HEK293T (cell line): ENCODE measurements at places on chromosomes 2 and 18.
A peak's percentile ranks its signal among the peaks of the same experiment; 100 is the strongest.

DNA sequence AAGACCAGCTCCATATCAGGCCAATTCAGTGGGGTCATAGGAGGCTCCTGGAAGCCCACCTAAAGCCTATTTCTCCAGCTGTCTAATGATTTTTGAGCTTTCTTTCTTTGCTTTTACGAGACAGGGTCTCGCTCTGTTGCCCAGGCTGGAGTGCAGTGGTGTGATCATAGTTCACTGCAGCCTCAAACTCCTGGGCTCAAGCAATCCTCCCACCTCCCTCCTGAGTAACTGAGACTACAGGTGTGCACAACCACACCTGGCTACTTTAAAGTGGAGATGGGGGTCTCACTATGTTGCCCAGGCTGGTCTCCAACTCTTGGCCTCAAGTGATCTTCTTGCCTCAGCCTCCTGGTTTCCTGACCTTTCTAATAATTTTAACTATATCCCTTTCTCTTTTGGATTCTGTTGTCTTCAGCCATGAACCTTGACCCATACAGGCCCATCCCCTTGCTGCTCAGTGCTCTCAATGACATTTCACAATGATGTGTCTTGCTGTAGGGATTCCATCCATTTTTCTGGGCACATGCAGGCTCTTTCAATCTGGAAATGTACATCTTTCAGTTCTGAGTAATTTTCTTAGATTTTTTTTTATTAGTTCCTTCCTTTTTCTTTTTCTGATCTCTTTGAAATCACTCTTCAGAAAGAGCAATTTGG lies 29.7 kb downstream of the GNLY start:
- DNase-seq: no peak

- DNase-seq: no peak
These were observed 20.0 kb downstream of the MOCOS start for GRCh38 chr18:36207303-36207702.

DNA sequence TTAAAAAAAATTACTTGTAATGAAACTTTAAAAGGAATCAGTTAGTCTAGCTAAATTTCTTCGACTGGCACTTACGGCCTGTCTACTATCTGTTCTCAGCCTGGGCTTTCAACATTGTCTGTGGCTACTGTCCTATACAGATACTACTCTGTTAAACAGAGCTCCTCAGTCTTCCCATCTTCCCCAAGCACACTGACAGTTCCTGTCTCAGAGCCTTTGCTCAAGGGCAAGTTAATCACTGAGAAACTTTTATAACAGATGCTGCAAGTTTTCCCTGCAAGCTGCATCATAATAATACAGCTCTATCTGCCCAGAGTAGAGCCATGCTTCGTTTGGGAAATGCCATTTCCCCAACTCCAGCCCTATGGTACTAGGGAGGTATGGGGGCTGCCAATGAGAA lies 11.3 kb upstream of the YPEL5 start:
- DNase-seq: no peak

DNA sequence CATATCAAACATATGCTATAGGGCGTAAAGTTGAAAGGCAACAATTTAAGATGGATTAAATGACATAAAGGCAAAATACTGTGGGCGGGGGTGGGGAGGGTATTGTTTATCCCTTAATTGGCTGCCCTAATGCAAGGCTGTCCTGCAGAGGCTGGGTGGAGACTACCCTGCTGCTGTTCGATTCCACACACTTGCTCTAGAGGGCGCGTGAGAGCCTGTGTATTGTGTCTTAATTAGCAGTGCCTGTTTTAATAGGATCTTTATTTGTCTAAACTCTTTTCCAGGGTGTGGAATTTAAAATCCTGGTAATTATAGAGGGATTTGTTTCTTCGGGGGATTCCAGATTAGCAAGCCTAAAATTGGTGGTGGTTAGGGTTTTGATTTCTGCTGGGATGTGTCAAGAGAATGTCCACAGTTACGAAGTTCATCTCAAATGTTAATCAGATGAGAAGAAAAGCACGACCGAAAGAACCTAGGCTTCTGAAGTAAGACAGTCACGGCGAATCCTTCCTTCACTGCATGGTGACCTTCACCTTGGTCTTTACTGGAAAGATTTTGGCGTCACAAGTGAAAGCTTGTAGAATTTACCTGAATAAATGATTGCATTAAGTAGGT lies 103.5 kb upstream of the MAP3K20 start:
- peak; percentile 78 for DNase-seq

DNA sequence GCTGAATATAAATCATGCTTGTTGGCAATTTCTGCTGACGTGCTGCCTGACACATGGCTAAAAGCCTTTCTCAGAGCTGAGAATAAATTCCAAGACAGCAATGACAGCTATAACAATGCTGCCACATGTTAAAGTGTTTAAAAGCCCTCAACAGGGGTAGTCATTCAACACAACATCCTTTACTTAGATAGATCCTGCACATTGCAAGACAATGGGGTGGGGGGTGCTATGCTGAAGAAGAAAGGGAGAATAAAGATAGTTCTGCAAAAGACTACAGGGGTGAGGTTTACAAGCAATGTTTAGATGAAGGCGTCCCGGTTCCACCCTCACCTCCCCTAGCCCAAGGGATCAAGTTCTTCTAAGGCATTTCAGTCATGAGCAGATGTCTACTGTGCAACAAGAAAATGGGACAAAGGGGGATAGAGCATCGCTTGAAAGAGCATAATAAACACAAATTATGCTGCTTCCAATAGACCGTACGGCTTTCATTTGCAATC lies 291.0 kb upstream of the ACVR2A start:
- no peak for DNase-seq

DNA sequence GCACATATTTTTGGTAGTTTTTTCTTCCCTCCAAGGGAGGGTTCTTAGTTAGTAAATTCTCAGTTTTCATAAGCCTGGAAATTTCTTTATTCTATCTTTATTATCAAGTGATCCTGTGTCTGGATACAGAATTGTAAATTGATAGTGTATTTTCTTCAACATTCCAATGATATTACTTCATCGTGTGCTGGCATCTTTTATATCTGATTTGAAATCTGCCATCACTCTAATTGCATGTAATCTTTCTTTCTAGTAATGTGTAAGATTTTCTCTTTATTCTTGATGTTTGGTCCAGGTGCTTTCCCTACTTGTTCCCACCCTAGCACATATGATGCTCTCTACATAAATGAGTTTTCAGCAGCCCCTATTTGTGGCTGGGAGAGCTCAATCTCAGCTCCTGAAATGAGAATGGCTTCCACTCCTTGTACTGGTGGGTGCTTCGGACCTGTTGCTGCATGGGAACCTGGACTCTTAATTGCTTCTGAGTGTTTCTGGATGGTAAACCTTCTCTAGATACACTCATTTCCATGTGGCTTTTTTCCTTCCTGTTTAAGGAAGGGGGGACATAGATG lies 102.7 kb downstream of the SMIM21 start:
- DNase-seq: no peak

DNA sequence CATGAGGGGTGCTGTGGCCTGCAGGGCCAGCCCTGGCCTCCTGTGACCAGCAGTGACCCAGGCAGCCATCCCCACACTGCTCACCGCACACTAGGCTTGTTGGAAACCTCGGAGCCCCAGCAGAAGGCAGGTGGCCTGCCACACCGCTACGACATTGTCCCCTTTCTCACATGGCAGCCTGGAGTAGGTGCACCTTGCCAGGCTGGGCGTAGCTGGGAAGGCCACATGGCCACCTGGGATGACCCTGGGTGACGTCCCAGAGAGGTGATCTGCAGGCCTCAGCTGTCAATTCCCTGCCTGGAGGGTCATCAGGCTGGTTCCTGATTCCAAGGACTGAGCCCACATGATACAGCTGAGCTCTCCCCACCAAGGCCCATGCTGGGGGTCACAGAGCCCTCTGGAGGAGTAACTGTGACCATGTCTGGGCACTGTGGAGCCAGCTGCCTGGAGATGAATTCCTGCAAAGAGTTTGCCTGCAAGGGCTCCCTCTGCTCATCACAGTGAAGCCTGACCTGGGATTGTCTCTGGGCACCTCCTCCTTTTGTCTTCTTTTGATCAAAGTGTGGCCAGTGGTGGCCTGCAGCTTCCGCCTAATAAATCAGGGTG lies 119.6 kb upstream of the OTOS start:
- DNase-seq: no peak

- no peak for DNase-seq
These were observed 61.4 kb downstream of the LHCGR start for GRCh38 chr2:48694149-48694548.

GRCh38 chr2:132860220-132860619 lies 190.2 kb upstream of the LYPD1 start:
- DNase-seq: no peak

GRCh38 chr2:42754021-42754775 lies 9.7 kb downstream of the OXER1 start:
- DNase-seq: no peak

DNA sequence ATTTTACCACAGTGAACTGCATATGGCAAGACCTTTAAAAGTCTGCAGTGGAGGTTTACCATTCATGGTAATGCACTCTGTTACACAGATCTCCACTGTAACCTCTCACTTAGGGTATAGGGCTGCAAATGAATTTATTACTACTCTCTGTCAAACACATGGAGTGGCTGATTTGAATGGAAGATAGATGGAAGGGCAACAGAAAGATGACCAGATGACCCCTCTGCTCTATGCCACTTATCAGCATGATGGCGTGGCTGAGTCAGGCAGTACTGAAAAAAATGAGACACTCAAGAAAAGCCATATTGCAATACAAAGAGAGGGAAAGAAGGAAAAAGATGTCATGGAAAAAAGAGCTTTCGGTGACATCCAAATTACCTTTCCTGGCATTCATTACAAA lies 72.3 kb downstream of the ABCA12 start:
- no peak for DNase-seq

GRCh38 chr18:25352629-25353005 lies 651 bp upstream of the ZNF521 start:
- DNase-seq: no peak

DNA sequence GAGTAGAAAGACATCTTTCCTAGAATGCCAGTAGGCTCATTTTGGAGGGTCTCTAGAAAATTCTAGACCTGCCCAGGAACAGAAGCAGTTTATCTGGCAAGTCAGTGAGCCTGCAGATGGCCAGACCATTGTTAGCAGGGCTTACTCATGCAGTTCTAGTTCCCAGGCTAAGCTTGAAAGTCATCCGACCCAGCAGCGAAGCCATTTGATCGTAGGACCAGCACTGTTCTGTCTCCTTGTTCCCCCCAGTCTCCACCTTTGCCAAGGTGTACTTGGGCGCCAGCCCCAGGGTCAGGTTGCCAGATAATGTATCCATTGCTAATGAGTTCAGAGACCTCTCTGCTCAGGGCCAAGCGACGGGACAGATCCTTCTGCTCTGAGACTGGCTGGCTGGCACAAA lies 70.1 kb downstream of the EPAS1 start:
- DNase-seq: no peak

DNA sequence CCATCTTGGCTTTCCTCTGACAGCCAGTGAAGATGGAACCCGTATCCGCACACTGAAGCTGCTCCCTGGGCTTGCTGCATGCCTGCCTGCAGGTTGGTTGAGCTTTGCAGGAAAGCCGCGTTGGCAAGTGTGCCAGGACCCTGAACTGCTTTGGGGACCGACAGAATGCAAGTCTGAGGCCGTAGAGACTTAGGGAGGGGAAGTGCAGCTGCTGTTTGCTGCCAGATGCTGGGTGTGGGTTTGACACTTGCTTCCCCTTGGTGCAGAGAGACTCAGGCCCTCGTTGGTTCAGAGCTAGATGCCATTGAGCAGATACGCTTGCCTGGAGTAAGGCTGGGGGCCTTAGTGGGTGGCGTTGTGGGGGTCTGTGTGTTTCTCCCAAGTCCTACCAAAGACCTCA lies 13.1 kb upstream of the PHLPP1 start:
- no peak for DNase-seq

- DNase-seq: no peak
These were observed 55.0 kb downstream of the KLF7 start for GRCh38 chr2:207110715-207111114.

- no peak for DNase-seq
These were observed 432.4 kb downstream of the FBXO15 start for GRCh38 chr18:73715210-73715670.

DNA sequence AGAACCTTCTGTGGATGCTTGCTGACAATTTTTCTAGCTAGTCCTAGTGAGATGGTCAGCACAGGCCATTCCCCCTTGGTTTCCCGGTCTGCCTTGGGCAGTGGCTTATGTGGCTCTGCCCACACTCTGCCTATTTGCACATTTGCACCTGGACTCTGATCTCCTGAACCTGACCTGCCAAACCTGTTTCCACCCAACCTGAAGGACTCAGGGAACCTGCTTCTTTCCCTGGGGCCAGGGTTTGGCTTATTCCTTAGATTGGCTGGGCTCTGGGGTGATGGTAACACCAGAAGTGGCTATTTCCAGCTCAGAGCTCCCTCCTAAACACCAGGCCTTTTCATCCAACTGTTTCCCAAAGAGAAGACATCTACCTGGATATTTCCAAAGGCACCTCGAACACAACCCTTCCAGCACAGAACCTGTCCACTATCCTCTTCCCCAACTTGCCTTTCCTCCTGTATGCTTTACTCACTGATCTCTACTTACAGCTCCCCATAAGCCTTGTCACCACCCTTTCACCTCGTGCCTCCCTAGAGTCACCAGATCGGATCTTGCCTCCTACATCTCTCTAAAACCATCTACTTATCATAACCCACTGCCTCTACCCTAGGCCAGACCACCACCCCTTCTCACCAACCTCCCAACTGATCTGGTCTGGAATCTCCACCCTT lies 5.8 kb upstream of the MTA3 start:
- no peak for DNase-seq

DNA sequence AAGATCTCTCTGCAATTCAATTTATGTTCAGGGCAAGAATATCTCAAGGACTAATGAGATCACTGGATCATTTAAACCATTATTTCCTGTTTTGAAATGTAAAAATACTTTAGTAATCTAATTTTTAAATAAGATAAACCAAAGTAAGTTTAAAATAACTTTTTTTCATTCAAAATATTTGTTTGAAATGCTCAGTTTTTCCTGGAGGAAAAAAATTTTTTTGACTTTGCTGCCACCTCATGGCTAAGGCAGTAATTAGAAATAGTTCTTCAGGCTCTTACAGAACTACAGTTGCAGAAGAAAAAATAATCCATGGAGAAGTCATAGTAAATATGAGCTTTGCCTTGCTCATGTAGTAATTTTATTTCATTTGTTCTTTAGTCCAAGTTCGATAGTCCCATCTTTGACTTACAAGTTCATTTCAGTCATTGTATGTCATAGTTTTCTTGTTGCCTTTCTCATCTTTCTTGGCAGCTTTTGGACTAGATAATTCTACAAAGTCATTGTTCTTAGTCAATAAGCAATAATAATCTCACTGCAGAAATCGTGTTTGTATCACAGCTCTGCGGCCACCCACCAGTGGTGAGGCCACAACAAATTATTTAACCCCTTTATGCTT lies 127.4 kb downstream of the DPP4 start:
- DNase-seq: no peak

DNA sequence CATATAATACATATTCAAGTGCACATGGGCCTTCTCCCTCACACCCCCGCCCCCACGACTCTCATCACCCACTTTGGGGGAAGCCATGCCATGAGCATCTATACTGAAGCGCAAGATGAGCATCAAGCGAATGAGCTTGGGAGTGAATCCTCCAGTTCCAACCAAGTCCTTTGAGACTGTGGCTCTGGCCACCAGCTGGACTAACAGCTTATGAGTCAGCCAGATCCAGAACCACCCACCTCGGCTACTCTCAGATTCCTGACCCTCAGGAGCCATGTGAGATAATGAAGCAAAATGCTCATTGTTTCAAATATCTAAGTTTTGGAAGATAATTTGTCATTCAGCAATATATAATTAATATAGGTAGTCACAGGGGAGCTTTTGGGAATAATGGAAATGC lies 22.2 kb upstream of the IL1RL1 start:
- DNase-seq: no peak
